NCI-H510A (cell line): ENCODE measurements at places on chromosomes 7 and 10.
A peak's percentile ranks its signal among the peaks of the same experiment; 100 is the strongest.

DNA sequence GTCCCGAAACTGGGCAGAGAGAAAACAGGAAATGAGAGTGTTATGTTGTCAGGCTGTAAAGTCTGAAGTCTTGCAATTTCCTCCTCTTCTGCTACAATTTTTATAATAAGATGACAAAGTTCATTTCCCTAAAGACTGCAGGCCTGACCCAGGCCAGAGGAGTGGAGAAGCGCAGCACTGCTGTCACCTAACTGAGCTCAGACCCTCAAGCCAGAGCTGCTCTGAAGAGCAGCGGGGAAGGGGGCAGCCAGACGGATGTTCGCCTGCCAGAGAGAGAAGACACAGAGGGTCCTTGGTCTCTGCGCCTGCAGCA is 12.6 kb upstream of the AOAH start:
- no peak for DNase-seq

- no peak for DNase-seq
These were observed 38.2 kb downstream of the CDH23 start for GRCh38 chr10:71434760-71435394.

DNA sequence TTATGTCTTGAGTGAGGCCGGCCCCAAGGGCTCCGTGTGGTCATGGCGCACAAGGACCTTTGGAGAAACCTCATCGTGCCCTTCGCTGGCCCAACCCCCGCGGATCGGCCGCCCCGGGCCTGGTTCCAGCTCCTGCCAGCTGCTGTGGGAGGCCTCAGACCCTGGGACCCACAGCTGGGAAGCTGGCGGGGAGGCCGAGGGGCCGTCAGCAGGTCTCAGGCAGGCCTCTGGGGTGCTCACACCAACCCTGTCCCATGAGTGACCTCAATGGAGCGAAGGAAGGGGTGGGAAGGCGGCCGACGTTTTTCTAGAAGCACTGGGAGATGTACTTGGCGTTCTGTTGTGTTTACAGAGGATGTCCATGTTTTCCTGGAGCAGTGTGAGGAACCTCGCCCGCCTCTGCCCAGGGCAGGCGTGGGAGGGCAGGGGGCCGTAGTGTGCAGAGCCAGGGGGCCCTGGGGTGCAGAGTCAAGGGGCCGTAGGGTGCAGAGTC is 18.6 kb upstream of the ADGRA1 start:
- DNase-seq: no peak

DNA sequence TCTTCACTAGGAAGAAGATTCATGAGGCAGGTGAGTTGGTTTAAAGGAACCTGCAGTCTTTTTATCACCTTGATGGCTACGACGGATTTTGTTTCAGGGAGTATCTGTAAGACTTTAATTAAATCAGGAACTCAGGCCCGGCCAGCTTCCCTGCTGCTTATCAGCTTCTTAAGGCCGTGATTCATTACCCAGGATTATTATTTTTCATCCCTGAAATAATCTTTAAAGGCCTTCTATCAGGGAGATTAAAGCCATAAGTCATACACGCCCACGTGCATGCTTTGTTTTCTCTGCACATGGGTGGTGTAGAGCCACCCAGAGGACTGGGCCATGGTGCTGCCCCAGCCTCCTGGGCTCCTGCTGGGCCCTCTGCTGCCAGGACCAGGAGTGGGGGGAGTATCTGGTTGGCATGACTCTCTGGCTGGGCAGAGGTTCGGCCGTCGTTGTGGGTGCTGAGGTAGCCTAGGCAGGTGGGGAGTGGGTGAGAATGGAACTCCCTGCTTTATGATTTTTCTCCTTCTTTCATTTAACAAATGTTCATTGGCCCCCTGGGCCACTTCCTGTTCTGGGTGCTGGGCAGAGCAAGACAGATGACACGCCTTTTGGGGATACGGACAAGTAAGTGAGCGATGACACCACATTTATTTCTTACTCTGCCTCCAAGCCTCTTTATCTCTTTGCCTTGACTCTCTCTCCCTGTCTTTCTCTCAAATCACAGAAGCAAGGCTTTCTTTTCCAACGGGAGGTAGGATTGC is 39.0 kb upstream of the PCBD1 start:
- DNase-seq: no peak

GRCh38 chr7:9498303-9498702 is 1064.9 kb downstream of the NXPH1 start:
- DNase-seq: no peak

GRCh38 chr7:17855202-17855601 is 85.1 kb downstream of the SNX13 start:
- no peak for DNase-seq

GRCh38 chr7:43942997-43943396 is 16.8 kb downstream of the UBE2D4 start:
- DNase-seq: no peak

DNA sequence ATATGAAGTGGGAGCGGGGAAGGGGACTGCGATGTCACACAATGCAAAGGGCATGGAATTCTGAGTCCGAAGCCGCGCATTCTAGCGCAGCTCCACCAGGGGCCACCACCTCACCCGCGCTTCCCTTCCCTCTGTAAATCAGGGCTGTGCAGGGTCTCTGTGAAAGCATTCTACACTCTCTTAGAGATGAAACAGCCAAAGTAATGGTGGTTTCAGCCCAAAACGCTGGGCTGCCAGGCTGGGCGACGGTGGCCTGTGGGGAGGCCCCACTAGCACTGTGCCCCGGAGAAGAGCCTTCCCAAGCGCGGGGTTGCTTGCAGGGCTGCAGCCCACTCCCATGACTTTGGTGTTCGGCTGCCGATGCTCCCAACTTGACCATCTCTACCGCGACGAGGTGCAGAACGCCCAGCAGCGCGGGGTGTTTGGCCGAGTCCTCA is 11.4 kb downstream of the ATG9B start:
- DNase-seq: no peak

DNA sequence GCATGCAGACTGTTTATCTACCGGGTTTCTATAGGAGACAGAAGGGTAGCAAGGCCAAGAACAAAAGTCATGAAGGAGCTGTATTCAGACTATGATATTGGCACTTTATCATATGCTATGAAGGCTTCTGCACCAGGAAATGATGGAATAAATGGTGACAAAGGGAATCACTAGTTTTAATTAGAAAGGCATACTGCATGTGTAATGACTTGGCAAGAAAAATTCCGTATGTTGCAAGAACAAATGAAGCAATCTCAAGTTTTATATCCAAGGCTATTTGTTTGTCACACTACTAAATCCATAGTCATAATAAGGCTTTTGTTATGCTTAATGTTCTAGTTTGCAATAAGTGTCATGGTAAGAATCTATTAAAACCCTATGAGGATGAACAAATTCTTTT is 230.9 kb downstream of the ZEB1 start:
- no peak for DNase-seq

DNA sequence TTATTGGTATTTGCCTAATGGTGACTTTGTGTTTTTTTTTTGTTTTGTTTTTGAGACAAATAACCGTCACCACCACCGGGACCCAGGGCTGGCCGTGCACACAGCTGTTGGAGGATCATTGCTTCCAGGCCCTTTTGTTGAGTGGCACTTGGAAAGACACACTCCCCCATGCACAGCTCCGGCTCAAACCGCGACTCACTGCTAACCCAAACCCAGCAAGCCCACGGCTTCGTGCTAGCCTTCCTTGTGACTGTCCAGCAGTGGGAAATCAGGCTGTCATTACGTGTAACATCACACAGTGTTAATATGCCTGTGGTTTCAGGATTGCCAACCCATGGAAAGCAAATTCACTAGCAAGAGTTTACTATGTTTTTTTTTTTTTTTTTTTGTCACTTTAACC is 17.4 kb downstream of the BNIP3 start:
- peak; percentile 6 for DNase-seq

- DNase-seq: no peak
These were observed 200.1 kb upstream of the RNF32 start for GRCh38 chr7:156440456-156440855.

- no peak for DNase-seq
These were observed 87.5 kb downstream of the PLXNA4 start for GRCh38 chr7:132488634-132489302.

- DNase-seq: no peak
These were observed 30.4 kb downstream of the PYROXD2 start for GRCh38 chr10:98384531-98385133.

- DNase-seq: peak; percentile 88
These were observed 875 bp upstream of the DDIT4 start for GRCh38 chr10:72272689-72273409.

DNA sequence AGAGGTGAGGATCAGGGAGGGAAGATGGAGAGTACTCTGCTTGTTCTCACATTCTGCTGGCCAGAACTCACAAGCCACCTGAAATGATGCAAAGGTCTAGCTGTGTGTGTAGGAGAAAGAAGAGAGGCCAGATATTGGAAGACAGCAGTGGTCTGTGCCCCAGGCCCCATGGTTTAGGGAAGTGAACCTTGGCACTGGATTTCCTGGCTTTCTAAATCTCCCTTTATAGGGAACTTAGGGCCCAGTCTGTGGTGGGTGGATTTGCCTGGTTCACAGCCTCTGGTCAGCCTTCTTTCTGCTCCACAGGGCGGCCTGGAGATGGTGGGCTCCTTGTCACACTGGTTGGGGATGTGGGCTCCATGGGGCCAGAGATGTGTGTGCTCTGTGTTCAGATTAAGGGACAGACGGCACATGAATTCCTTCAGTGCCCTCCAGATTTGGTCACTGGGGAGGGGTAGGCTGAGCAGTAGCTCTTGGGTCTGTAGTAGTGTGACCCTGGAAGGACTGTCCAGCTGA is 9.5 kb upstream of the SH2D4B start:
- DNase-seq: no peak

- DNase-seq: no peak
These were observed 478 bp upstream of the ZNF22 start for GRCh38 chr10:45000138-45000751.

DNA sequence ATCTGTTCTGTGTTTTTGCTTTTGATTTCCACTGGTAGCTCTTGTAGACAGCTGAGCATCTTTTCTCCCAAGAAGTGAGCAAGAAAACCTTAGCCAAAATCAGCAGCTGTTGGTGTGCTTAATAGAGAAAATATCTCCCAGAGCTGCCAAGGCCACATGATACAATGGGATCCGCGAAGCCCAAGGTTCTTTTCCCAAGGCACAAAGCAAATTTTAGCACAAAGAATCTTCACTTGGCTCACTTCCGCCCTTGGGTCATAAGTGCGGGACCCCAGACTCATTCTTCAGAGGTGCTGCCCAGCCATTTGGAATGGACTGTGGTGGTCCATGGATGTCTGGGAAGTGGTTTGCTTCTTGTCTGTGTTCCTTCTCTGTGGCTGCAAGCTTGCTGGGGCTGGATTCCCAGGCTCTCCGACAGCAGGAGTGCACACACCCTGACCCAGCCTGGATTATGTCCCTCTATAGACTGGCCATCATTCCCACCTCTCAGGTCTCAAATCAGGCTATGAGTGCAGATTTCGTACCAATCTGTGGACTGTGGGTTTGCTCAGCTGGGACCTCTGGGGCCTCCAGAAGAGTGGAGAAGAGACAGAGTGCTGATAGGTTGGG is 93.0 kb upstream of the TMEM72 start:
- DNase-seq: no peak

- no peak for DNase-seq
These were observed 2.2 kb downstream of the GLUD1 start for GRCh38 chr10:87092376-87092860.

DNA sequence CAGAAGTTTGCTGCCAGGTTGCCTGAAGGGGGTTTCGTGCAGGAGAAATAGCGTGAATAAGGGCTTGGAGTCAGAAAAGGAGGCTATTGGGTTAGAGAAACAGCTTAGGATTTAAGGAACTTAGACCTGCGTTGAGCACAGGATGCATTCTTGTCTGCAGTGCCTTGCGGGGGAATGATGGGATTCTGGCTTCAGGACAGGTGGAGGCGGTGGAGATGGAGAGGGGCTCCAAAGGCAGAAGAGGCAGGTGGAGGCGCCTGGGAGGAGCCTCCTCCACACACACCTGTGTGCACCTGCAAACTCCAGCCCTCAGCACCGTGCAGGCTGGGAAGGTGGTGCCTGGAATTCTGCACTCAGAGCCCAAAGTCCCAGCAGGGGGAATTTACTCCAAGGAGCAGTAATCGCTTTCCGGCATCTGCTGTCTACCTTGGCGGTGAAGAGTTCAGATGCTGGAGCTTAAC is 1.8 kb downstream of the CLIP2 start:
- DNase-seq: peak; percentile 64

DNA sequence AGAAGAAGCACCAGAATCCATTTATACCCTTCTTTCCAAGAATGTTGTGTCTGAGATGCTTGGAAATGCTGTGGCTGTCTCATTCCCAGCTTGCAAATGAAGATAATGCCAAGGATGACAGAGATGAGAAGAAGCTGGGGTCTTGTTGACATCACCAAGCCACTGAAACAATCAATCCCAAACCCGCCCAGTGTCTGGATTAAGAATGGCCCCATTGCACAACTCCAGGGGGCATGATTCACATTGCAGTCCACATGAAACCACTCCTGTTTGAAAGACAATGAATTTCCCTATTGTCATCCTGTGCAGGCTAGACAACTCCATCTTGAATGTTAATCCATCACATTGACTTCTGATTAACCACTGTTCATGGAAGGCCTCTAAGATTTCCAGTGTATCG is 28.6 kb downstream of the SORBS1 start:
- DNase-seq: no peak

GRCh38 chr7:105678811-105679495 is 97.7 kb upstream of the EFCAB10 start:
- DNase-seq: no peak

DNA sequence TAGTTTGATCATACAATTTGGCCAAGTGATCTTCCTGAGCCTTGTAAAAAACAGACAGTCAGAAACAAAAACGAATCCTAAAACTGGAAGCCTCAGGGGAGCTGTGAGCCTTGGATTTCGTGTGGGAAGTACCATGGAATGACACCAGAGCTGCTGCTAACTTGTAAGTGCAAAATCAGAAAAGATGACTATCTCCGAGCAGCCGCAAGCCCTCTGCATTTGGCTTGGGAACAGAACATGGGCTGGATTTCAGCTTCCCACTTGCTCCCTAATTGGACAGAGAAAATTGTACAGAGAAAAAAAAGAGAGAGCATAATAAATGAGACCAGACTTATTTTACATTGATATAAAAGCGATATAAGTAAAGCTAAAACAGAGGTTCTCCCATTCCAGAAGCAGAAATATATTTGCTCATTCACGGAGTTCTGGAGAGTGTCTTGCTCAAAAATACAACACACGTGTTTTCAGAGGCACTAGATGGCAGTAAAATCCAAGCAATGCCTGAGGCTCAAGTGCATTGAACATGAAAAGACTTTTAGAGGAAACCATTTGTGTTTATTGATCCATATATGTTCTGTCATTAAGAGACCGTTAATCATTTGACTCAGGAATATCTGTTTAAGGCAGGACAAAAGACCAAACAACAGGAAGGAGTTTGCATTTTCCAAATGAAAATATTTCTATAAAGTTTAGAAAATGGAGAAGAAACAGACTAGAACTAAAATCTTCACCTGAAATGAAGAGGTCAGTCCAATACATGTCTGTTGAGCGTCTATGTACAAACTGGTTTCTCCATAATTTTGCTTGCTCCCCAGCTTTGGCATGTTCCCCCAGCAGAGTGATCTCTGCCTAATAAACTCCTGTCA is 78.3 kb upstream of the SLC26A5 start:
- no peak for DNase-seq

- no peak for DNase-seq
These were observed 53.4 kb downstream of the TMEM209 start for GRCh38 chr7:130151591-130152492.
